GM12864 (cell line): ENCODE measurements at places on chromosomes 7 and 10.

DNA sequence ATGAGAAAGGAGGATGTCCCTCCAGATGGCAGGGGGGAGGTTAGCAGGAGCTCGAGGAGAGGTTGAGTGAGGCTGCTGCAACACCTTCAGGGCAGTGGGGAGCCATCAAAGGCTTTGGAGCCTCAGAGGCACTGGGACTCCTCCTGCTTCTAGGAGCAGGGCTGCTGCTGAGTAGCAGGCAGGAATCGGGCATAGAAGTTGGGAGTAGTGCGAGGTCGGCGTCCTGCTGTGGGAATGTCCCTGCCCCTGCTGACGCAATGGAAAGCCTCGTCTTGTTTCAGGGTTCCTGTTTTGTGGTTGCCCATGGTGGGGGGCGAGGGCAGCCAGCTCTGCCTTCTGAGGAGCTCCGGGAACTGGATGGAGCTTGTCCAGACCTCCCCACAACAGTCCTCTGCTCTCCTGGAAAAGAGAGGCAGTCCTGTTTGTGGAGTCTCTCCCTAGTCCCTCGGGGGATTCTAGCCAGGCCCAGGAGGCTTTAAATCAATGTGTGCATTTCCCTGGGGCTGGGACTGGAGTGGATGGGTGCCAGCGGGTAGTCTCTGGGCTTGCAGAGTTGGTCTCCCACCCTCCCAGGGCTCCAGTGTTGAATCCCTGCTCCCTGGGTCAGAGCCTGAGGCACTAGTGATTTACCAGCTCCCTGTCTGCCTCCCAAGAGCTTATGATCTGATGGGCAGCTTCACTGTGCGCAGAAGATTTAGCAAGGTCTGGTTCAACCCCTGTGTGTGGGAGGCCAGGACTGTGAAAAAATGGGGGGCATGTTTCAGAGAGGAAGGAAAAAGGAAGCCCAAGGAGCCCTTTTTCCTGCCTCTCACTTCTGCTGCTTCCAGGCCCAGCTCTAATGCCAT, 98.7 kb upstream of the PPIF start:
- DNase-seq, result no peak

DNA sequence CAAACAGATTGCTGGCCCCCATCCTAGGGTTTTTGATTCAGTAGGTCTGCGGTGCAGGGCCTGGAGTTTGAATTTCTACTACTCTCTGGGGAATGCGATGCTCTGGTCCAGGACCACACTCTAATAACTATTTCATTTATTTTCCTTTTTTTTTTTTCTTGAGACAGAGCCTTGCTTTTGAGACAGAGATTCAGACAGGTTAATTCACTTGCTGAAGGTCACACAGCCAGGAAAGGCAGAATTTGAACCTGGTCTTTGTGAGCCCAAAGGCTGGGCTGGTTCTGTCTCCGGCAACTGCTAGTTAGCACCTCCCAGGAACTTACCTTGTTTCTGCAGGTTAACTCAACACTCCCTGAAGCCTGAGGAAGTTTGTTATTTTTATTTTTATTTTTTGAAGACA, 11.5 kb downstream of the SPACDR start:
- no peak for DNase-seq

GRCh38 chr10:100338434-100339036, 8.5 kb upstream of the SCD start:
- DNase-seq, result no peak

DNA sequence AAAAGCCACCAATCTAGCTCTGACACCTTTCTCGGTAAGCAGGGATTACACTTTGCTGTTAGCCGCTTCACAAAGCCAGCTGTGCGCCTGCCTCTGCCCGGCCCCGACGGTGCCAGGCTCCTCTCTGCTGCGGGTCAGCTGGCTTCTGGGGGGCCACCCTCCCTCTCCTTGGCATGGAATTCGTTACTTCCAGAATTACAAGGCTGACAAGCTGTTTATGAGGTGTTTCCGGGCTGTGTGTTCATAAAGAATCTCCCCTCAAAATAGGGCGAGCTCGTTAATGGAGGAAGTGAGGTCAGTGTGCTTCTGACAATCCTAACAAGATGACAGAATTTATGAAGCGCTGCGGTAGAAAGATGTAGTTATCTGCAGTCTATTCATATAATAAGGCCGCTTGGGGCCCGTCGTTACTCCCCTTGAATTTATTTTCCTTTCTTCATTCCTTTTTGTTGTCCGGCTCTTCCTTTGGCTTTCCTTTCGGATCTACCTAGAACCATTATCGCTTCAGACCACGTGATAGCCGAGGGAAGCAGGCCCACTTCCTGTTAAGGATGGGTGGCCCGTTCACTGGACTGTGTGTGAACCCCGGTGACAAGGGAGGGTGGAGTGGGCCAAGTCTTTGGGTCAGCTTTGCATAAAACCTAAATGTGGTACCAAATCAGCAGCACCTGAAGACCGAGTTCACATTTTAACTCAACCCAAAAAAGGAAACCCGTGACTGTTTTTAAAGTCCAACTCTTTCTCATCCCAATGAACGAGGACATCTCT, 273.0 kb upstream of the YAE1 start:
- no peak for DNase-seq

DNA sequence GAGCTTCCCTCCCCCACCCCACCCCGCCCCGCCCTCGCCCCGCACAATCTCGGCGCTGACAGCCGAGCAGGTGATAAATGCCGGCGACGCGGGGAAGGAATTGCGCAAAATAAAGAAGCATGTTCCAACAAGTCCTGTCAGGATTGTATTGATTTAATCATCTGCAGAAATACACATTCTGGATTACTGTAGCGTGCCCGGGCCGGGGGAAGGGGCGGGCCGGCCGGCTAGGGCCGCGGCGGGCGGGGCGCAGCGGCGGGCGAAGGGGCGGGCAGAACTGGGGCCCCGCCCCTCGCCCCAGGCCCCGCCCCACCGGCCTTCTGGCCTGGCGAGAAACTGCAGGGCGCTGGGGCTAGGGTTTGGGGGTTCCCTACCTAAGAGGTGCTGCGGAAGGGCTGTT, 88.9 kb upstream of the PAX2 start:
- no peak for DNase-seq

DNA sequence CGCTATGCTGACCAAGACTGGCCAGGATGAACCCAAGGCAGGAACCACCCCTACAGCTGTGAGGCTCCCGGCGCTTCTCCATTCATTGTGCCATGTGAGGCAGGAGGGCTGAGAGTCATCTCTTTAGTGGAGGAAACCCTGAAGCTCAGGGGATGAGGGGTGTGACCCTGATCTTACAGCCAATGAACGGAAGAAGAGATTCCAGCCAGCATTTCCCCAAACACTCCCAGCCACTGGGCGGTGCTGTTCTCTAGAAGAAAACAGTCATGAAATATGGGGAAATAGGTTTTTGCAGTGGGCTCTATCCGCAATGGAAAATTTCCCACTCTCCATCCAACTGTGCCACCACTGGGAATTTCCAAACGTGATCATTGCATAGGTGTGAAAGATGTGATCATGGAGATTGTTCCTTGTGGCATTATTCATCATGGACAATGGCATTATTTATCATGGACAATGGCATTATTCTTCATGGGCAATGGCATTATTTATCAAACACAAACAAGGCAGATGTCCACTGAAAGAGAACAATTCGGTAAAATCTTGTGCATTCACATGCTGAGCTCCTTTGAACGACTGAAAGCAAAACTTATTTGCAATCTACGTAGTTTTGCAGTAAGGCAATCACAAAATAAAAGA, 14.0 kb upstream of the SLC18A2 start:
- no peak for DNase-seq
